ENCODE measurements at places on chromosomes 1 and 21.

DNA sequence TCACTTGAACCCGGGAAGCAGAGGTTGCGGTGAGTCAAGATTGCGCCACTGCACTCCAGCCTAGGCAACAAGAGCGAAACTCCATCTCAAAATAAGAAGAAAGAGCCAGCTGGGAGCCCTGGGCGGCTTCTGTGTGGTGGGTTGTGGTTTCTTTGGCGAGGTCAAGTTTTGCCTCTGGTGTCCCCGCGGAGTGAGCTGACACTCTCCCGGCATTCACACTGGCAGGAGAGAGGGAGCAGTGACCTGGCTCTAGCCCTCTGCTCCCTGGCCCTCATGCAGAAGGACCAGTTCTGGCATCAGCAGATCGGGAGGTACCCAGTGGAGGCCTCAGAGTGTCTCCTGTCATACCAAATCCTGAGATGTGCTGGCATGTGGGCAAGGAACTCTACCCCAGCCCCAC is 81.0 kb upstream of the VAMP3 start:
- DNase-seq = no peak

DNA sequence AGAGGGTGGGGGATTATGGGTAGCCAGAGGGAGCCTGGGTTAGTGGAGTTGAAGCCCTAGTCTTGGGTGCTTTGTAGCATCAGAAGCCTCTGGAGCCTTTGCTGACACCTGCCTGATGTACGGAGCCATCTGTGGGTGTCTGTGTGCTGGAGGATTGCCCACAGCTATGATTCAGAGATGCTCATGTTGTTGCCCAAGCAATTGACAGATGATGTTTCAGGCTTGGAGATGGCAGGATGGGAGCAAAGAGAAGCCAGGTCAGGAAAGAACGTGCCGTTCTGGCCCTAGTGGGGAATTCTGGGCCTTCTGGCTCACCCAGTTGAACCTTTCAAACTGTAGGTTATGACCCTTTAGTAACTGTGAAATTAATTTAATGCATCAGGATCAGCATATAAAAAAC is 27.6 kb downstream of the COQ8A start:
- DNase-seq = no peak

- DNase-seq = peak; percentile 79
Measured at GRCh38 chr1:42962641-42963377, 4.1 kb upstream of the SLC2A1 start.

DNA sequence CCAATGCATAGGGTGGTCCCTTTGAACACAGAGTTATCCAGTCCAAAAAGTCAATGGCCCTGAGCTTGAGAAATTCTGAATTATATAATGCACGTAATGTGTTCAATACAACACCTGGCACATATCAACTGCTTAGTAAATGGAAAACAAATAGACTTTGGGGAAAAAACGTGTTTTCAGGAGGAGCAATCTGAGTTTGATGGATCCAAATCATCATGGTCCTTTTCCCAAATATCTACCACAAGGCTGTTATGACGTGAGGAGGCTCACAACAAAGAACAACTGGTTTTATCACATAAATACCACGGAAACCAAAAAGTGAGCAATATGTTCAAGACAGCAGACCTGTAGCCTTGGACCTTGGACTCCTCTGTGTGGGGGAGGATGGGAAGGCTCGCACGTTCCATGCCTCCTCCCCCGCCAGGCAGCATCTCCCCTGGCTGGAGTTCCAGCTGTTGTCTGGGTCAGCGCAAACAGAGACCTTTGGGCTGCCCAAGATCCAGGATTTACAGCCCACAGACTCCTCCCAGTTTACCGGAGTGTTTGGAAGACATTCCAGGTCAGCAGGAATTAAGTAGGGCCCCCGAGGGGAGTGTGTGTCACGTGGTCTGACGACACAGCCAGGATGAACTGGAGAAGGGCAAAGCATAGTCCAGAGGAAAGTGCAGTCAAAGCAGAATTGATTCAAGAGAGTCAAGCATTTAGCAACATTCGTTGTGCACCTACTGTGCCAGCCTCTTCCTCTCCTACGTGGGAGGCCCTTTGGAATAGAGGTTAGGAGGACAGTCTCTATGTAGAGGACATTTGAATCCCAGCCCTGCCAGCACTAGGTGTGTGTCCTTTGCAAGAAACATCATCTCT is 32.2 kb upstream of the MED18 start:
- no peak for DNase-seq

DNA sequence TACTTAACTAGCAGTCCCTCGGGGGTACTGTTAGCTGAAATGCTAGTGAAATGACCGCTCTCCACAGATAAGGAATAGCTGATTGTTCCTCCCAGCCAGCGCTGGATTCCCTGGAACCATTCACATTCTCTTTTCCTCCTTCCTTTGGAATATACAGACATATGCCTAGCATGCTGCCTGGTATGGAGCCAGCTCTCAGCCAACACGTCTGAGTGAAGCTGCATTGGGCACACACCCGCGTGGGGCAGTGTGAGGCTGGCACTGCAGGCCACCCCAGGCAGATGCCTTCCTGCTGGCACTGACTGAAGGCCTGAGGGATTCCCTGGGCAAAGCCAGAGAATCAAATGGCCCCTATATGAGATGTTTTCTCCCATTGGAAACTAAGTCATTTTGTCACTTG is 66.7 kb downstream of the TLR5 start:
- DNase-seq = no peak

- no peak for DNase-seq
Measured at GRCh38 chr21:46180778-46181391, 3.4 kb downstream of the SPATC1L start.

DNA sequence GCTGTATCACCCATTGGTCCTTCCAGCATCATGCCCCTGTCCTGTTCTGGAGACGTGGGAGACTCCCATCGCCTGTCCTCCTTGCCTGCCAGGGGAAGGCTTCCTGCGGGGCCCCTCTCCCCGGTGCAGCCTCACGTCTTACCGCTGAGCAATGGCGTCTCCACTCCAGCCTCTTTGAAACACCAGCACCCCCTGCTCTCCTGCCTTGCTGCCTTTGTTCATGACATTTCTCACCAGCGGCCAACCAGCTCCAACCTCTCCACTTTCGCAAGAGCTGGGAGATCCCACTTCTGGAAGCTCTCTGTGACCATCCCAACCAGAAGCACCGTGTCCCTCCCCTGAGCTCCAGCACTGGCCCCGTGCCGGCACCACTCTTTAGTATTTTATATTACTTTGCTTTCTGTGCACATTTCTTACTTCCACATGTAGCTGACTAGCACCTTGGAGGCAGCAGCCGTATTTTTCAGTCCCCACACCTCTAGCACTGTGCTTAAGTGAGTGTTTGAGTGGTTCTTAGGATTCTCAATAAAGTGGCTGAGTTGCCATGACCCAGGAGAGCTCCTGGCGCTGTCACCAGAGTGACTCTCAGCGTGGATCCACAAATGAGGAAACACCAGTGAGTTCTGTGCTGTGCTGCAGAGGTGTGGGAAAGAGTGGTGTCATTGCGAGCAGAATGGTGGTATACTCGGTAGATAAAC is 83.5 kb downstream of the ATP5PO start:
- DNase-seq = peak; percentile 81

DNA sequence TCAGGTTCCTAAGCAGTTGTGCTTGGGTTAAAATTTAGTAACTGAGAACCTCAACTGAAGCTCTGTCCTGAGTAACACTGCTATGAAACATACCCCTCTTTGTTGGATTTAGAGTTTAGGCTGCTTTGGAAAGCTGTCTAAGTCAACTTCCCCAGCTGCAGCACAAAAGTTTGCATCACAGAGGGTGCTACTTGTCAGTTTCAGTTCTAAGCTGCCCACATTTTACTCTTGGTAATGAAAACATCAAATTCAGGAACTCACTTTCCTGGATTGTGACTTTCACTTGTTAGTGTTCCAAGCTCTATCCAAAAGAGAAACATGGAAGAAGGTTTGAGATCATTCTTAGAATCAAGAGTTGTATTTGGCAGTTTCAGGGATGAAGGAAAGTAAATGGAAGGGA is 191.7 kb upstream of the NFIA start:
- no peak for DNase-seq

DNA sequence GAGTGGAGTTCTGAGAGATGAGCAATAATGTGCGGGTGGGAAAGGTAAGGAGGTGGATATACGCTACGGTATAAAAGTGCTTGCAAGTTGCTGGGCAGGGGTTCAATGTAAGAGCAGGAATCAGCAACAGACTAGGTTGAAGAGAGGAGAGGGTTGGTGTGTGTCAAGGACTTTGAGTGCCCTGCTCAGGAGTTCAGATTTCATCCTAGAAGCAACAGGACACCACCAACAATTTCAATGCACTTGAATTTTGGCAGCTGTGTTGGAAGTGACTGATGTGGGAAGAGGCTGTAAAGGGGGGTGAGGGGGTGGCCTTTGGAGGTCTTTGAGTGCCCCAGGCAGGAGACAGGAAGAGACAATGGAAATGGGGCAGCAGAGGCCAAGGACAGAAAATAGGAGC is 57.3 kb downstream of the RHOU start:
- DNase-seq = no peak

GRCh38 chr1:65343286-65343685 is 33.9 kb downstream of the DNAJC6 start:
- DNase-seq = no peak

- no peak for DNase-seq
Measured at GRCh38 chr1:37294529-37294928, 179.9 kb upstream of the ZC3H12A start.

GRCh38 chr1:230831771-230832170 is 36.5 kb downstream of the C1orf198 start:
- peak; percentile 40 for DNase-seq

- no peak for DNase-seq
Measured at GRCh38 chr1:89085781-89086180, 20.8 kb upstream of the GBP1 start.

GRCh38 chr1:176574756-176575155 is 111.8 kb downstream of the PAPPA2 start:
- no peak for DNase-seq

GRCh38 chr1:26378088-26378878 is 5.7 kb upstream of the ZNF683 start:
- no peak for DNase-seq

GRCh38 chr21:42676808-42677207 is 23.4 kb downstream of the PDE9A start:
- no peak for DNase-seq

DNA sequence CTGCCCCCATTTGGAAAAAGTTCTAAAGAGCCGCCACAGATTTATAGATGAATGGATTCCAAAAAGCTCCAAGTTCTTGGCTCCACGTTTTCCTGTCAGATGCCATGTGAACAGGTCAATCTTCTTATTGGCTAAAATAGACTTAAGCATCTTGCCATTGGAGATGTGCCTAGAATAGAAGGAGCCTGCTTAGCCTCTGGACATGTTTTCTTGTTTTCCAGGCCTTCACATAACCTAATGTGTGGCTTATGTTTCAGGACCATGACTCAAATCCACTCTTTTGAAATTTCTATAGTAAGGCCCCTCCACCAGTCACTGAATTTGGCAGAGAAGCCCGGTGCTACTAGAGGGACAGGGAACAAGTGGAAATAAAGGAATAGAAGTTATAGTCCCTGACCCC is 31.5 kb downstream of the PHC2 start:
- DNase-seq = no peak

- no peak for DNase-seq
Measured at GRCh38 chr1:54849219-54850068, 37.6 kb downstream of the DHCR24 start.

DNA sequence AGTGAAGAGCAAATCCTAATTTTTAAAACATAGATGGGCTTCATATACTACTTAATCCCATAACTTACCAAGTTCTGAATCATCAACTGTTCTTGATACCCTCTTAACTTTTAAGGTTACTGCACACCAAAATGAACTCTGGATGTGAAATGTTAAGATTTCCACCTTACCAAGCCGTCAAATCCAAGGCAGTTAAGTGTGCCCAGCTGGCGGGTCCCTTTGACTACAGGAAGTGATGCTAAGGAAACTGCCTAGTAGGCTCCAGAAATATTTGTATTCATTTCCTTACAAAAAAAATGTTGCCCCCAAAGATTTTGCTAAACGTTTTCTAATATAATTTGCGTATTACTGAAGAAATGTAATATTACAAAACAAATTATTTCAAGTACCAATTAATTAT is 10.7 kb downstream of the NRIP1 start:
- no peak for DNase-seq

GRCh38 chr1:157360023-157360390 is 192.3 kb downstream of the FCRL5 start:
- no peak for DNase-seq

DNA sequence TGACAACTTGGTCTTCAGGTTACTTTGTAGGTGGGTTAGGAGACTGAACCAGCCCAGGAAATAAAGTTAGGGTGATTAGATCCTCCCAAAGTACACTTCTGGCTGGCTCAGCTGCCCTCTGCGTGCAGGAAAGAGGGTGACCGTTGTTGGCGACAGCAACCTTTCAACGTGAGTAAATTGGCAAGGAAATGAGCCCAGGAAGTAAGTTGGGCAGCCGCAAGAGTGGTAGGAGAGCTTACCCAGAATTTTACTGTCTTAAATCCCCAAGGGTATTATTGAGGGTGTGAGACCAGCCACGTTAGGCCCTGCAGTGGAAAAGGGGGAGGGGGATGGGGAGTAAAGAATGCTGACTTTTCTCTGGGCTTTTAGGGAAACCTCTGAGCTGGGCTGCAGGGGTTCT is 1.6 kb downstream of the TENT5C start:
- DNase-seq = peak; percentile 52

DNA sequence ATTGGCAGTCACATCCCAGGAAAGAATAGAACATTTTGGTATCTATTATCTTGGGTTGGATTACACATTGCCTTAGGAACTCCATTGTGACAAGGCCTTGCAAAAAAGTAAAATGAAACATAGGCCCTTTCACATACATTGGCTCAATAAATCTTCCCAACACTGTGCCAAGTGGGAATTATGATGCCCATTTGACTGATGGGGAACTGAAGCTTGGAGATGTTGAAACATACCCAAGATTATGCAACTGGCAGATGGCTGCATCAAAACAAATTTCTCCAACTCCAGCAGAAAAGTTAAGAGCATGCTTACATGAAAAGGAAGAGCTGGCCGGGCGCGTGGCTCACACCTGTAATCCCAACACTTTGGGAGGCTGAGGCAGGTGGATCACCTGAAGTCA is 26.9 kb downstream of the PLEKHO1 start:
- DNase-seq = no peak

GRCh38 chr1:242761556-242761955 is 237.1 kb upstream of the PLD5 start:
- DNase-seq = no peak

Data from vagina (tissue), 2 donors.